ENCODE measurements at places on chromosomes 2 and 18. TPM values are rescaled to one million over a fixed set of nuclear protein-coding genes. Genes with fewer than 3 reads are reported as not detected.

DNA sequence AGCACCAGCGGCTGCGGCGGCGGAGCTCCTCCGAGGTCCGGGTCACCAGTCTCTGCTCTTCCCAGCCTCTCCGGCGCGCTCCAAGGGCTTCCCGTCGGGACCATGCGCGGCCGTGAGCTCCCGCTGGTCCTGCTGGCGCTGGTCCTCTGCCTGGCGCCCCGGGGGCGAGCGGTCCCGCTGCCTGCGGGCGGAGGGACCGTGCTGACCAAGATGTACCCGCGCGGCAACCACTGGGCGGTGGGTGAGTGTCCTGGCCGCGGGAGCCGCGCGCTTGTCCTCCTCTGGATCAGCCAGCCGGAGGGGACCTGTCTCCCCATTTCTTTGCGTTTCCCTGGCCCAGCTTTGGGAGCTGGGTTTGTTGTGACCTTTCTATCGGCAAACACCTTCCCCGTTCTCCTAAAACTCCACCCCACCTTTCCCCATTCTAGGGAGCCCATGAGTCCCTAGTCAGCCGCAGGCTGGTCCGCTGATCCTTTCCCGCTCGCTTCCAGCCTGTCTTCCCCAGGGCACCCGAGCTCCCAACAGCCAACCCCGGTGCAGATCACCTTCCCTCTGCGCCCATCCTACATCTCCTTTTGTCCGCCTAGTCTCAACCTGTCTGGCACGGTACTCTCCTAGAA is 316 bp downstream of the GRP start:
- DNase-seq: no peak

- no peak for DNase-seq
These were observed 857 bp upstream of the CROCC2 start for GRCh38 chr2:240905176-240905781.

DNA sequence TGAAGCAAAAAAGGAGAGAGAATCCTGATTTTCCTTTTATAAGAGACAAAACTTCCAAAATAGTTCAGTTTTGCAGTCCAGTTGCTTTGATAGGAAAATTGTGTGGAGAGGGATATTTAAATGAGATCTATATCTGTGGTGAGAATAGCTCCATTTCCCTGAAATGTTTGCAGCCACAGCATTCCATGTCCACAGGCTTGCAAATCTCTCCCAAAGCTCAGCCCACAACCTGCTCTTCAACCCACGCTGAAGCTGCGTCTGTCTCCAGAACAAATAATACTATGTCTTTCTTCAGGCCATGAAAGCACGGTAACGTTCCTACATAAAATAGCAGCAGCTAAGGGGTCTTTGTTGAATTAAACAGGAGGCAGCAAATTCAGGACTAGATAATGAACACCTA is 31.8 kb downstream of the TMEM17 start:
- no peak for DNase-seq

DNA sequence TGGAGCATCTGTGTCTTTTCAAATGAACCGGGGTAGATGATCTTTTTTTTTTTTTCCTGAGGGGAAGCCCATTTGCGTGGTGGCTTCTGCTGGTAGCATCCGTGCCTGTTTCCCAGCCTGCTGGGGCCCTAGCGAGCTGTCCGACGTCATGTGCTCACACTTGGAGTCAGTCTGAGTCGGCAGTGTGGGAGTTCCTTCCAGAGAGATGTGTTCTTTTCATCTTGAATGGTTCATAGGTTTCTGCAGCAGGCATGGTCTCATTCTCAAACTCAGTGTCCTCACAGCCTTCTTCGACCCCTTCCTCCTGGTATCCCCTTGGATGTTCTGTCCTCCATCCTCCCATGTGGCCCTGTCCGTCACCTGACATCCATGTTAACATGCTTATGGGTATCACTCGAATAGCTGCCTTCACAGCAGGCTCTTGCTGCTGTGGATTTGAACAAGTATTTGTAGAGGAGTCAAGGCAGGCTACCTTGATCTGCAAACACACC is 51.0 kb downstream of the LDLRAD4 start:
- peak; percentile 37 for DNase-seq

- no peak for DNase-seq
These were observed 736.1 kb downstream of the GALR1 start for GRCh38 chr18:77985526-77986281.

DNA sequence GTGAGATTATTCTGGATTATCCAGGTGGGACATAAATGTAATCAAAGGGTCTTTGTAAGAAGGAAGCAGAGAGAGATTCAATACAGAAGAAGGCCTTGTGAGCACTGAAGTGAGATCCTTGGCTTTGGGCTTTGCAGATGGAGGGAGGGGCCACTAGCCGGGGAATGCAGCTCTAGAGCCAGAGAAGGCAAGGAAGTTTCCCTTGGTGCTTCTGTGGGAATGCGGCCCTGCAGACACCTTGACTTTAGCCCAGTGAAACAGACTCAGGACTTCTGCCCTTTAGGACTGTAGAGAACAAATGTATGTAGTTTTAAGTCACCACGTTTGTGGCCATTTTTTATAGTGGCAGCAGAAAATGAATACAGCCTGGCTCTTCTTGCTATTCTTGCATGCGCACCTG is 8.1 kb downstream of the NEU2 start:
- no peak for DNase-seq

- no peak for DNase-seq
These were observed 73.8 kb upstream of the ST8SIA5 start for GRCh38 chr18:46830633-46831032.

DNA sequence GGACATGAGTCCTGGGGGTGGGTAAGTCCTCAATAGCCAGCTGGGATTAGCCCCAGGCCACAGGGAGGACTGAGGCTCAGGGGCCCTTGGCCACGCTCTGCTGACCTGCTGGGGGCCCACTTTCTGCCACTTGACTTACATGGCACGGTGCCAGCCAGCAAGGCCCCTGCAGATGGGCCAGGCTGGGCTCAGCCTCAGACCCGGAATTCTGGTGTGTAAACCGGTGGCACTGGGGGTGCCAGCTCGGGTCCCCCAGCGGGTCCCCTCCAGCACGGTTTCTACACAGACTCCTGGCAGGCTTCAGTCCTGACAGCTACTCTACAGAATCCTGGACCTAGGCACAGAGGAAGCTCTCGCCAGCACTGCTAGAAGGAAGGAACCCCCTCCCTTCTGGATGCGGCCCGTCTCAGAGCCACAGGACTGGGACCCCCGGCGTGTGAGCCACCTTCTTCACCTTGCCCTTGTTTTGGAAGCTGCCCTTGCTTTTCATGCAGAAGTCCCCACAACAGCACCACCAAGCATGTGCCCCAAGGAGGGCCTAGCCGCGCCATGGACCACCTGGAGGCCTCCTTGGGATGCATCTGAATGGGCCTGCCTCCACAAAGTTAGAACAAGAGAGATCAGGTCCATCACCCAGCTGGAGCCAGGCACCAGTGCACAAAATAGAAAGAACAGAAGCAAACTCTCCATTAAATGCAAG is 8.0 kb downstream of the HDAC4 start:
- no peak for DNase-seq

DNA sequence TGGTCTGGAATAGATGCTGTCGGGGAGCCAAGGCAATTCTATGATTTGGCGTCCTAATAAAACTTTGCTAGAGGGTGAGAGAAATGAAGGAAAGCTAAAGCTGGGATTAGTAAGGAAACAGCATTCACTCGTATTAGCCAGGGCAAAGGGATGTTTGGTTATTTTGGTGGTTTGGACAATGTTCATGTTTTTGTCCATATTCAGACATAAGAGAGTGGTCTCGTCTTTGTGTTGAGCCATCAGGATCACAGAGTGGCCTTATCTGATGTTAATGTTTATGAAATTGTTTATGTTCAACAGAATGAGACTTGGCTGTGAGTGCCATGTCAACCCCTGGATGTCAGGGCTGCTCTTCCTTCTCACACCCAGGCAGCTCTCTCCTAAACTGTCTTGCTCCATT is 58.9 kb upstream of the EPC2 start:
- no peak for DNase-seq

DNA sequence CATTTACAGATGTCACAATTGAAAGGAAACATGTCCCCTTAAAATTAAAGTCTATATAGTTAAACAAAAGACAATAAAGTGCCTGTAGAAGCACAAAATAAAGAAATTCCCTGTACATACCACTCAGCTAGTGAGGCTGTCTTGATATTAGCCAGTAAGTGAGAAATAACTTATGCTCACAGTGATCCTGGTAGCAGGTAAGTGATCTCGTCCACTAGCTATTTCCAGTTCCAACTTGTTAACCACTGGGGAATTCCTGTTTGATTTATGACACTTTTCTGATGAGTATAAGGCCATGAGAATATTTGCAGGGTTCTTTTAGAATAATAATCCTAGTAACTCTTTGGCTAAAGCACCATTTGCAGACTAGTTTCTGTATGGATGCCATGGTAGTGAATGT is 127.9 kb upstream of the PGAP1 start:
- no peak for DNase-seq

GRCh38 chr2:199742884-199743283 is 108.1 kb downstream of the FTCDNL1 start:
- DNase-seq: no peak

DNA sequence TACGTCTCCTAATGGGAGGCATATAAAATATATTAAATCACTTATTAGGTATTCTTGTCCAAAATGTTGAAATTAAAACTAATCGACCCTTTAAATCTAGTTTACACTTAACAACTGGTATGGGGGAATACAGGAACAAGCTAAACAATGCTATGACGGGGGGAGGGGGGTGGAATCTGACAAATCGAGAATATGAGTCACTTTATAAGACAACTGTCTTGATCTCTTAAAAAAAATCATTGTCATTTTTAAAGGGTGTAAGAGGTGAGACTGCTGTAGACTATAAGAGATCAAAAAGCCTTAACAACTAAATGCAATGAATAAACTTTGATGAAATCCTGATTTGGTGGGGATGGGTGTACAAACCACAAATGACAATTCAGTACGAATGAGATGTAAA is 6.0 kb downstream of the MAP3K2 start:
- no peak for DNase-seq

CFAP210 gene
- polyA plus RNA-seq: 0.05 TPM

NT5DC4 gene
- polyA plus RNA-seq: not detected

CRYGD gene
- not detected for polyA plus RNA-seq

Measured in urinary bladder (tissue), 4 donors.